ENCODE measurements at places on chromosomes 1 and 21.

- no peak for DNase-seq
These were observed 181.2 kb upstream of the VAMP3 start for GRCh38 chr1:7589774-7590425.

GRCh38 chr1:240351690-240352089 is 260.0 kb downstream of the FMN2 start:
- DNase-seq: no peak

GRCh38 chr21:45796003-45796402 is 152.5 kb downstream of the PCBP3 start:
- no peak for DNase-seq

DNA sequence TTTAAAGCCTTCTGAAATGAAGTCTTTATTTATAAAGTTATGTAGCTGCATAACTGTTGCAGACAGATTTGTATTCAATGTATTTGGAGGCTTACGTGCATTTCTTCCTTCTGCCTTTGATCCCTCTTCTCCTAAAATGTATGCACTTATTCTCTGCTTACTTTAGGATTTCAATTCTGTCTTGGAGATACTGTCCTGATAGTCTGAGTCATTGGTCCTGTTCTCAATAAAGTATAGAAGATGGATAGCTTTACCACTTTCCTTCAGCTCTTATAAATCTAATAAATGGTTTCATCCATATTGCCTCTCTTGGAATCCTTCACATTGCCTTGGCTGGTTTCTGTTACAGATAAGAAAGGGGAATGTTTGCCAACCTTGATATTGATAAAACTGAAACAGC is 430.1 kb upstream of the CAMK1G start:
- DNase-seq: no peak

- no peak for DNase-seq
These were observed 326.8 kb downstream of the PTPRU start for GRCh38 chr1:29563092-29563491.

DNA sequence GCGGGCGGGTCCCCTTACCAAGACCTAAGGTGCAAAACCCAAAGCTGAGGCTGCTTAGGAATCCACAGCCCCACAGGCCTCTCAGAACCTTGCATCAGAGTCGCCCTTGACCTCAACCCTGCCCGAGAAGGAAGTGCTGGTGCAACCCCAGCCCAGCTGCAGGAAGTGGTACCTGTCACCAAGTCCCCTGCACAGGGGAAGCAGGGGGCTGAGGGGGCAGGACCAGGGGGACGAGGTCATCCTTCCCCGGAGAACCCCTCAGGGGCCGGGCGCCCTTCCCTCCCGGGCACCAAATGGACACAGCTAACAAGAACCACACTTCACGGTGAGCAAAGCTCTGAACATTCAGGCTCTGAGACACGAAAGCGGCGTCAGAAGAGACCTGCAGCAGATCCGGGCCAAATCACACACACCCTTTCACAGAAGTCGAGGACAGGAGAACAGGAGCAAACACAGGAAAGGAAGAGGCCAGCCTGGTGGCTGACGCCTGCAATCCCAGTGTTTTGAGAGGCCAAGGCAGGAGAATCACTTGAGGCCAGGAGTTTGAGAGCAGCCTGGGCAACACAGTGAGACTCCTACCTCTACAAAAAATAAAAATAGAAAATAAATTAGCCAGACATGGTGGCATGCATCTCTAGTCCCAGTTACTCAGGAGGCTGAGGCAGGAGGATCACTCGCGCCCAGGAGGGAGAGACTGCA is 6.4 kb downstream of the ITGB2 start:
- no peak for DNase-seq

DNA sequence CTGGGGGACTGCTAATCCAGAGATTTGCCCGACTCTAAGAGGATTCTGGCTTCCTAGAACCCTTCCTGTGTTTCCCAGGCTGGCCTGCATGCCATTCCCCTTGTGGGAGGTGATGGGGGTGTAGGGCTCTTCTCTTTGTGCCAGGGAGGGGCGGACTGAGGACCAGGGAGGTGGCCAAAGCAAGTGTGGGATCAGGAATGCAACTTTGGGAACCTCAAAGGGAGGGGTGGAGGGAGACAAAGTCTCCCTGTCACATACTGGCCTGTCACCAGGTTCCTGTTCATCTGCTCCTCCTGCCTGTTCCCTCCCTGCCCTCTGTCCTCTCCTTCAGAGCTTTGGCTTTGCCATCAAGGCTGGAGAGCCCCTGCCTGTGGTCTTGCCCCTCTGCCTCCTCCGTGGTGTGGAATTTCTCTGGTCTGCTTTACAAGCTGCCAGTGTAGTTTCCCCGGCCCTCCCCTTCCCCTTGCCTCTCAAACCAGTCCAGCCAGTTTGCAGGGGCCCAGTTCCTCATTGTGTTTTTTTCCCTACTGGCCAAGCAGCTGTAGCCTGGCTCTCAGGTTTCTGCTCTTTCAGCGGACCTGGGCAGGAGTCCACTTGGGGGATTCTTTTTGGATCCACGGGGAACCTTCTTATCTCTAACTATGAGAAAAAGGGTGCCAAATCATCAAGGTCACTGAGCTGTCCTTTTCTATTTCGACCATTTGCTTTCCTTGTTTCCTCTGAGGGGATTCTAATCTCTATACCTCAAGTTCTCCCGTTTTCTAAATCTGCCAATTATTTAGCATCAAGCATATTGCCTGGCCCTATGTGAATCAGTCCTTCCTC is 1.8 kb downstream of the CGN start:
- DNase-seq: no peak

GRCh38 chr1:7388488-7389185 is 382.5 kb upstream of the VAMP3 start:
- DNase-seq: no peak

- no peak for DNase-seq
These were observed 178.7 kb downstream of the CYYR1 start for GRCh38 chr21:26394341-26394740.

DNA sequence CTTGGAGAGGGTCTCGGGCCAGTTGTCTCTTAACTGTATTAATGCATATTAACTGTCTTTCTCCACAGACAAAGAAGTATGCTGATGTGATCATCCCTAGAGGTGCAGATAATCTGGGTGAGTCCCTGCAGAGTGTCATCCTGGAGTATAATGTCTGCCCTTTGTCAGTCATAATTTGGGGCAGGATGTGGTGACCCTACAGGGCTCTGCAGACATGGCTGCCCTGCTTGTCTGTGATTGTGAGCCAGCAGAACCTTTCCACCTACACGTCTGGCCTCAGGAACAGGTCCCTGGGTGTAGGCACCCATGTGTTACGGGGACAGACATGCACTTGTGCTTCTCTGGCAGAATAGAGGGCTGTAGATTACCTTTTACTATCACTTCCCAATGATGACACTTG is 78.4 kb downstream of the UCK2 start:
- DNase-seq: no peak

GRCh38 chr1:183278739-183279591 is 92.9 kb downstream of the LAMC2 start:
- DNase-seq: no peak
